A549 treated with dexamethasone at 1 μM for 4 hours (cell line): ENCODE measurements at places on chromosomes 7 and 10. TPM values are rescaled to one million over a fixed set of nuclear protein-coding genes. Genes with fewer than 3 reads are reported as not detected.

FZD8 gene
- total RNA-seq, result 3.0 to 5.3 TPM (median 4.2 TPM) in 5 replicates

WNT8B gene
- 0.05 TPM in 1 of 5 replicates, not detected in the others for total RNA-seq

SNX13 gene
- 16.7 to 24.1 TPM (median 21.1 TPM) in 5 replicates for total RNA-seq

CYP3A5 gene
- total RNA-seq, result 1.3 to 1.8 TPM (median 1.4 TPM) in 5 replicates

ANKRD22 gene
- total RNA-seq, result 0.25 to 0.41 TPM (median 0.29 TPM) in 5 replicates

CAV1 gene
- 574 to 718 TPM (median 675 TPM) in 5 replicates for total RNA-seq

ANKRD26 gene
- total RNA-seq, result 2.1 to 3.2 TPM (median 2.9 TPM) in 5 replicates

CPA5 gene
- not detected in 5 replicates for total RNA-seq

TEX47 gene
- total RNA-seq, result not detected in 5 replicates

ACTR3C gene
- 0.02 to 0.26 TPM (median 0.14 TPM) in 3 of 5 replicates, not detected in the others for total RNA-seq

FXYD4 gene
- not detected in 5 replicates for total RNA-seq

PNLIP gene
- total RNA-seq, result 0.16 to 0.27 TPM (median 0.21 TPM) in 5 replicates

MALRD1 gene
- total RNA-seq, result not detected in 5 replicates

GBX1 gene
- total RNA-seq, result 0.09 to 0.22 TPM (median 0.13 TPM) in 4 of 5 replicates, not detected in the other

HMX3 gene
- not detected in 5 replicates for total RNA-seq

MYO1G gene
- 0.14 to 0.33 TPM (median 0.26 TPM) in 5 replicates for total RNA-seq

LIPN gene
- total RNA-seq, result not detected in 5 replicates

SORCS3 gene
- total RNA-seq, result not detected in 5 replicates

SPOCK2 gene
- total RNA-seq, result 0.29 to 0.59 TPM (median 0.50 TPM) in 5 replicates

RARRES2 gene
- 0.28 TPM in 1 of 5 replicates, not detected in the others for total RNA-seq
